ENCODE measurements at places on chromosomes 3 and 15.

GRCh38 chr3:161069511-161070251 lies 35.5 kb downstream of the B3GALNT1 start:
- peak; percentile 90 for DNase-seq

- no peak for DNase-seq
Measured at GRCh38 chr3:147393943-147394883, 12.1 kb downstream of the ZIC4 start.

DNA sequence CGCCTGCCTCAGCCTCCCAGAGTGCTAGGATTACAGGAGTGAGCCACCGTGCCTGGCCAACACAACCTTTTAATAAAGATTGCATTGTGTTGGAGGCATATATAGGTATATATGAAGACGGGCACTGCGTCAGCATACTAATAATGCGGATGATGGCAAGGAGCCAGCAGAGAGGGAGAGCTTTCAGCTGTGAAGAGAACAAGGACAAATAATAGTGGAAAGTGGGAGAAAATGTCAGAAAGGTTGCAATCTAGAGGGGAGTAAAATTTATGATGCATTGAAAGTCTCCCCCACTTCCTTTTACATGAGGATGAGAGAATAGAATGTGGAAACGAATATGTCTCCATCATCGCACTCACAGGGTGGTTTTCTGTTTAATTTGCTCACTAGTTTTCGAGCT lies 170.5 kb upstream of the TBL1XR1 start:
- DNase-seq, result no peak

GRCh38 chr3:127552038-127552437 lies 38.5 kb downstream of the TPRA1 start:
- no peak for DNase-seq

DNA sequence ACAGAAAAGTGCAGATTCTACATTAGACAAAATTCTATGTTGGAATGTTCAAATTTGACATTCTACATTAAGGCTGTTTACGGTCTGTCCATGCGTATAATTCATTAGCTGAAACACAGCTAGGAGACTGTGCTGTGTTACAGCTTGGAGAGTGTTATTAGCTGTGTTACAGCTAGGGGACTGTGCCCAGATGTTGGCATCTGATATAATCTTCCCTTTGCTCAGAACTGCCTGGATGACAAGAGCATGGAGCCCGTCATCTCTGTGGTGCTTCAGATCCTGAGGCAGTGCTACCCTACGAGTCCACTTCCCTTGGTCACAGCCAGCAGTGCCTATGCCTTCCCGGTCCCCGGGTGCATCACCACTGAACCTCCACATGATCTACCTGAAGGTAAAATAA lies 177.0 kb downstream of the AGBL1 start:
- no peak for DNase-seq

DNA sequence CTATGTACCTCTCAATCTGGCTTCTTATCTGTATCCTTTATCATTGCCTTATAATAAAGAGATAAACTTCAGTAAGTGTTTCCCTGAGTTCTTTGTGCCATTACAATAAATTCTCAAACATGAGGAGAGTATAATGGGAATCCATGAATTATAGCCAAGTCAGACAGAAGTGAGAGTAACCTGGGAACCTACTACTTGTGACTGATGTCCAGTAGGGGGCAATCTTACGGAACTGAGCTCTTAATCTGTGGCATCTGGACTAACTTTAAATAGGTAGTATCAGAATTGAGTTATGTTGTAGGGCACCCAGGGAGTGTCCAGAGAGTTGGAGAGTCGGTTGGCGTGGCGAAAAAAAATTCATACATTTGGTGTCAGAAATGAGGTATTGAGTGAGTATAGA lies 542.6 kb downstream of the ZBBX start:
- peak; percentile 7 for DNase-seq

Measured in astrocyte of the spinal cord (primary cell).